ENCODE measurements at places on chromosomes 11 and 22.

- DNase-seq = no peak
These were observed 23.1 kb upstream of the LDHA start for GRCh38 chr11:18371279-18371678.

- DNase-seq = peak; percentile 47
These were observed 67.7 kb downstream of the SPON1 start for GRCh38 chr11:14029971-14030920.

- no peak for DNase-seq
These were observed 7.7 kb upstream of the LTO1 start for GRCh38 chr11:69682681-69683326.

- DNase-seq = peak; percentile 41
These were observed 1054.7 kb upstream of the CNTN5 start for GRCh38 chr11:97965849-97966646.

DNA sequence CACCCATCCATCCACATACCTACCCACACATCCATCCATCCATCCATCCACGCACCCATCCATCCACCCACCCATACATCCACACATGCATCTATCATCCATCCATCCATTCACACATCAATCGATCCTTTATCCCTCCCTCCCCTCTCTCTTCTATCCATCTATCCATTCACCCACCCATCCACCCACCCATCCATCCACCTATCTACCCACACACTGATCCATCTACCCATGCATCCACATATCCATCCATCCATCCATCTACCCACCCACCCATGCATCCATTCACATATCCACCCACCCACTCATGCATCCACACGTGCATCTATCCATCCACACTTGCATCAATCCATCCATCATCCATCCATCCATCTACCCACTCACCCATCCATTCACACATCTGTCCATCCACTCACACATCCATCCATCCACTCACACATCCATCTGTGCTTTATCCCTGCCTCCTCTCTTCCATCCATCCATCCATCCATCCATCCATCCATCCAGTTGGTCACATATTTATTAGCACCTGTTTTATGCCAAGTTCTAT is 366.1 kb downstream of the CTTN start:
- no peak for DNase-seq

GRCh38 chr11:72523991-72524390 is 89.7 kb upstream of the CLPB start:
- no peak for DNase-seq

DNA sequence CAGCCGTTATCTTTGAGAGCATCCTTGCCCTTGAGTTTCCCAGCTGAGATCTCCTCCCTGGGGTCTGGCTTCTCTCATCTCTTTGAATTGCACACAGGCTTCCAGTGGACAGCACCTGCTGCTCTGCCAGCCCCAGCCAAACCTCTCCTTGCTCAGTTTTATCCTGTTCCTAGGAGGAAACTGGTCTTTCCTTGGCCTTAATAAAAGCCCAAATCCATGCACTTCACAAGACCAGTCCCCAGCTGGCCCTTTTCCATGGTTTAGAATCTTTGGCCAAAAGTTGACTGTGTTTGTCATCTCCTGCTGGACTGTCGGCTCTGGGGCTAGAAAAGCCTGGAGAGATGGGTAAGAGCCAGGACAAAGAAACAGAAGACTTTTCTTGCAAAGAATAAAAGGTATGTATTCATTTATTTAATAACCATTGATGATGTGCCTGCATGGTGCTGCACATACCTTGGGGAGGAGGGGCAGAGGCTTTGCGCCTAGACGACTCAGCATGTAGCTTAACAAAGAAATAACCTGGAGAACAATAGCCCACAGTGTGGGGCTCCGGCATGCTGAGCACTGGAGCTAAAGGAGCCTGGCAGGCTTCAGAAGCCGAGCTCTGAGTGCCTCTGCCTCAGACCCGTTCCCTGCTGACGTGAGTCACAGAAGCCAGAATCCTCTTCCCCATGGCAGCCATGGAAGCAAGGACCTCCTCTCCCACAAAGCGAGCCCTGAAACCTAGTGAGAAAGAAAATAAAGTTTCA is 319.3 kb upstream of the B3GAT1 start:
- DNase-seq = no peak
